Spleen (tissue), 13 donors: ENCODE measurements at places on chromosomes 2 and 18. TPM values are rescaled to one million over a fixed set of nuclear protein-coding genes. Genes with fewer than 3 reads are reported as not detected.

The CPO gene
- not detected for total RNA-seq

The POTEJ gene
- not detected for total RNA-seq

The ASIC4 gene
- not detected for total RNA-seq

The SERPINB3 gene
- not detected for total RNA-seq

The C2orf72 gene
- total RNA-seq = not detected

The TWIST2 gene
- total RNA-seq = 2.2 TPM

The PRSS56 gene
- total RNA-seq = 0.13 TPM

The MOCOS gene
- total RNA-seq = 0.39 TPM

The NT5DC4 gene
- total RNA-seq = 2.5 TPM
